ENCODE measurements at places on chromosomes 2 and 18. TPM values are rescaled to one million over a fixed set of nuclear protein-coding genes. Genes with fewer than 3 reads are reported as not detected.

- DNase-seq = no peak
Measured at GRCh38 chr2:24409171-24409570, 48.8 kb upstream of the ITSN2 start.

GRCh38 chr2:240716130-240716798, 24.6 kb downstream of the AQP12A start:
- DNase-seq = no peak

DNA sequence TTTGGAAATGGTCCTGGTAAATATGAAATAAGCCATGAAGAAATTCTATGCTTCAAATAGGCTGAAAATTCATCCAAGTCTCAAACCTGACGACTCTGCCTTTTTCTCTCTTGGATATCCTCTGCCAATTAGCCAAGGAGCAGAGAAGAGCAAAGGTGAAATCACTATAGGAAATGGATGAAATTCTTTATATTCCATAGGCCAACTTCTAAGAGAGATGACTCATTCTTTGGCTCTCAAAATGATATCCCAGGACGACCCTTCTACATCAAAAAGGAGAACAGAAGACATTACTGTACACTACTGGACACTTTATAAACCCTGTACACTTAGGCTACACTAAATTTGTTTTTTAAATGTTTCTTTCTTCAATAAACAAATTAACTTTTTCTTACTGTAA, 22.7 kb downstream of the PDE1A start:
- DNase-seq = no peak

TMEM150A gene
- total RNA-seq = 6.4 TPM

Data from natural killer cell treated with Interleukin-12 subunit alpha and Interleukin-12 subunit beta and Interleukin-15 and Interleukin-18, amount 100 ng/mL, for 72 hours (primary cell).